ENCODE measurements at places on chromosomes 16 and 17.

- DNase-seq = no peak
Observed at GRCh38 chr17:50667259-50668024, 32.8 kb downstream of the ABCC3 start.

GRCh38 chr16:29926711-29927052, 656 bp upstream of the KCTD13 start:
- DNase-seq = no peak

DNA sequence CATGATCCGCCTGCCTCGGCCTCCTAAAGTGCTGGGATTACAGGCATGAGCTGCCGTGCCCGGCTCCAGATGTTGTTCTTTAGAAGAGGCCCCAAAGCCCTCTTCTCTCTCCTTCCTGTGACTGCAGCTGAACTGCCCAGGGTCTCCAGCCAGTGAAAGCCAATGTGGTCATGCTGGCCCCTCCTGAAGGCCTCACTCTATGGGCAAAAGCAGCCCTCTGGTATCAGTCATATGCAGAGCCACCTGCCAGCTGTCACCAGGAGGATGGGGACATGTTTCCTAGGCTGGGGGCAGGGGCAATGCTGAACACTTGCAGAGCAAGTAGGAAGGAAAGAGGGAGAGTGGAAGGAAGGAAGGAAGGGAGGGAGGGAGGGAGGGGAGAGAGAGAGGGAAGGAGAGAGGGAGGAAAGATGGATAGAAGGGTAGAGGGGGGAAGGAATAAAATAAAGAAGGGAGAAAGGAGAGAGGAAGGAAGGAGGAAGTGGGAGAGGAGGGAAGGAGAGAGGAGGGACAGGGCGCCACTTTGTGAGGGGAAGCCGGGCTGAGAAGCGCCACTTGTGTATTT, 36.0 kb downstream of the SOCS3 start:
- DNase-seq = no peak

- no peak for DNase-seq
Observed at GRCh38 chr16:12874186-12874585, 27.2 kb upstream of the SHISA9 start.

- DNase-seq = no peak
Observed at GRCh38 chr16:76639685-76640289, 362.6 kb downstream of the CNTNAP4 start.

GRCh38 chr16:8760021-8760420, 37.4 kb downstream of the TMEM186 start:
- DNase-seq = no peak

DNA sequence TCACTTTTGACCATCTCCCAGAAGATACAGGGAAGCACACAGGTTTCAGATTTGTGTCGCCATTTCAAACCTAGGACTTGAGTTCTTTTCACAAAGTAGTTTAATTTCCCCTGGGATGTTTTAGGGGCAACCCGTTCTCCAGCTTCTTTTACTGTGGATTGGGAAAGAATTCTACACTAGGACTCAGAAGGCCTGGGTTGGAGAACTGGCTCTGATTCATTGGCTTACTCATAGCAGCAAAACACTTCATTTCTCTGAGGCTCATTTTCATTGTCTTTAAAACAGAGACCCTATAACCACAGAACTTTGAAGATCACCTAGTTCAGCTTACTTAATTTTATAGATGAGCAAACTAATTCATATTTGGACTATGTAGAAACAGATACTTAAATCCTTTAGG, 175.9 kb upstream of the SALL1 start:
- DNase-seq = no peak

- no peak for DNase-seq
Observed at GRCh38 chr16:89691986-89692569, 5.6 kb downstream of the CDK10 start.

GRCh38 chr16:17901309-17901708, 430.5 kb upstream of the XYLT1 start:
- DNase-seq = no peak

- no peak for DNase-seq
Observed at GRCh38 chr17:48646183-48647102, 20.3 kb upstream of the HOXB9 start.

GRCh38 chr16:2513405-2514332, at the start of gene ATP6V0C:
Gene ATP6V0C (plus strand): TSS chr16:2513952. CDS start chr16:2514104, 152 bp downstream.
- DNase-seq = peak; percentile 81

DNA sequence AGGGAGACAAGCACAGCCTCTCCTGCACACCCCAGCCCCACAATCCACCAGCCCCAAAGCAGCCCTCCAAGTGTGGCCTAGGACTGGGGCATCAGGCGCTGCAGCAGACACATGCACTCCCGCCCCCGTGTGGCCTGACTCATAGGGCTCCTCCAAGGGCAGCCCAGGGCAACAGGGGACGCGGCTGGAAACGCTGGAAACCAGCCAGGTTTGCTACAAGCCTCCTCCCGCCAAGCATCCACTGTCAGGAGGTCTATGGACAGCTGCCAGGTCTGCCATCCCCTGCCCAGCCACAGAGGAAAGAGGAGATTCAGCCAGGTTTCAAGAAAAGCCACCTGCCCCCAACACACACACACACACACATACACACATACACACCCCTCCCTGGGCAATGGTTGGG, 25.8 kb downstream of the SRCIN1 start:
- DNase-seq = no peak

- no peak for DNase-seq
Observed at GRCh38 chr16:81688182-81688581, 90.9 kb upstream of the PLCG2 start.

GRCh38 chr17:43380307-43380706, 18.5 kb upstream of the ARL4D start:
- no peak for DNase-seq

DNA sequence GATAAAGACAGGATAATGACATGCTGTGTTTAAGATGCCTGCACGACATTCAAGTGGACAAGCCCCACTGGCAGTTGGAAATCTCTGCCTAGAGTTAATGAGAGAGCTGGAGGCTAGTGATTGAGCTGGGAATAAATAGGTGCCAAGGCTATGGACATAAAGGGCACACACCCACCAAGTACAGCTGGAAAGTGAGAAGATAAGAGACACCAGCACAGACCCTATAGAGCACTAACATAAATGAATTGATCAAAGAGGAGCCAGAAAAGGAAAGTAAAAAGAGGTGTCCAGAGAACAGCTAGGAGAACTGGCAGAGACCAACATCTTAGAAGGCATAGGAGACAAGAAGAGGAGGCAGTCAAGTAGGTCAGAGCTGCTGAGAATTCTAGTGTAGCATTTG, 101.2 kb downstream of the YPEL2 start:
- no peak for DNase-seq

- no peak for DNase-seq
Observed at GRCh38 chr16:61002479-61003204, 1033.6 kb downstream of the CDH8 start.

DNA sequence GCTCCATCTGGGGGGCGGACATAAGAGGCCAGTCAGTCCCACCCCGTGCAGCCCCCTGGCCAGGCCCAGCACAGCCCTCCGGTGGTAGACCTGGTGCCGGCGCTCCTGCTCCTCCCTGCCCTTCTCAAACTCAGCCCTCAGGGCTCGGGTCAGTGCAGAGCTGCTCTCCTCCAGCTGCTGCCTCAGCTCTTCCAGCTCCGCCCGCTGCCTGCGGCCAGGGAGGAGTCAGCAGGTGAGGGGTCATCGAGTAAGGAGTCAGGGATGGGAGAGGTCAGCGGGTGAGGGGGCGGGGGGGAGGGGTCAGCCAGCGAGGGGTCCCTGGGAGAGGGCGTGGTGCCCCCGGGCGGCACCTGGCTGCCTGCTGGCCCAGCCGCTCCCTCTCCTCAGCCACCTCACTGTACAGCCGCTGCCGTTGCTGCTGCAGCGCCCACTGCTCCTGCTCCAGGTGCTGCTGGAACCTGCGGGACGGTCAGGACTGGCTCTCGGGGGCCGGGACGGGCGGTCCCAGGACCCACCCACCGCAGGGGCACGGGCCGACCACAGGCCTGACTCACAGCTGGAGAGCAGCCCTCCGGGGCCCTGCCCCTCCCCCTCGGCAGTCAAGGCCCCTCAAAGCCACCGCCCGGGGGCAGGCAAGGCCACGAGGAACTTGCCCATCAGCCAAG, 26.5 kb upstream of the AATK start:
- no peak for DNase-seq

DNA sequence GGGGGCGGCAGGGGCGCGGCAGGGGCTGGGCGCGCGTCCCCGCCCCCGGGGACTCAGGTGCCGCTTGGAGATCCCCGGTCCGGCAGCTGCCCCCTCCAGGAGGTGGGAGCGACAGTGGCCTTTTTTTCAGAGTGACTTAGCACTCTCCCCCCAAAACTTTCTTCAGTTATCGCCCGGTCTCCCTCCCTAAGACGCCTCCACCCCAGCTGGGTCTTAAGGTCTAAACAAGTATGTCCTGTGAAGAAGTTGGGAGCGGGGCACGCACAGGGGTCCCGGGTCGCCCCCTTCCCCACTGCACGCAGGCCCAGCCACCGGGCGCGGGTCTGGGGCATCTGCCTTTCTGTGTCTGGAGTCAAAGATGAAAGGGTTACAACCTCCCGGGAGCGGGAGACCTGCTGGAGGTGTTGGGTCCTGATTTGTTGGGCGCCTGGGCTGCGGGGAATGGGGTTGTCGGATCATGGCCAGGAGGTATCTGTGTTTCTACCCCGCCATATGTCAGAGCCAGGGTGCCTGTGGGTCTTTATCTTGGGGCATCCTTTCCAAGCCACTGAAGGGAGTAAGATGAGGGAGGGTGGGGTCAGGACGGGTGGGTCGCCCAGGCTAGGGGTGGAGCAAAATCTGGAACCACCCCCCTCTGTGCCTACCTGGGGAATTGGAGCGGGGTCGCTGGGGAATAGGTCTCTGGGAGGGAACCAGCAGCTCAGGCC, 757 bp downstream of the FMNL1 start:
- DNase-seq = no peak

DNA sequence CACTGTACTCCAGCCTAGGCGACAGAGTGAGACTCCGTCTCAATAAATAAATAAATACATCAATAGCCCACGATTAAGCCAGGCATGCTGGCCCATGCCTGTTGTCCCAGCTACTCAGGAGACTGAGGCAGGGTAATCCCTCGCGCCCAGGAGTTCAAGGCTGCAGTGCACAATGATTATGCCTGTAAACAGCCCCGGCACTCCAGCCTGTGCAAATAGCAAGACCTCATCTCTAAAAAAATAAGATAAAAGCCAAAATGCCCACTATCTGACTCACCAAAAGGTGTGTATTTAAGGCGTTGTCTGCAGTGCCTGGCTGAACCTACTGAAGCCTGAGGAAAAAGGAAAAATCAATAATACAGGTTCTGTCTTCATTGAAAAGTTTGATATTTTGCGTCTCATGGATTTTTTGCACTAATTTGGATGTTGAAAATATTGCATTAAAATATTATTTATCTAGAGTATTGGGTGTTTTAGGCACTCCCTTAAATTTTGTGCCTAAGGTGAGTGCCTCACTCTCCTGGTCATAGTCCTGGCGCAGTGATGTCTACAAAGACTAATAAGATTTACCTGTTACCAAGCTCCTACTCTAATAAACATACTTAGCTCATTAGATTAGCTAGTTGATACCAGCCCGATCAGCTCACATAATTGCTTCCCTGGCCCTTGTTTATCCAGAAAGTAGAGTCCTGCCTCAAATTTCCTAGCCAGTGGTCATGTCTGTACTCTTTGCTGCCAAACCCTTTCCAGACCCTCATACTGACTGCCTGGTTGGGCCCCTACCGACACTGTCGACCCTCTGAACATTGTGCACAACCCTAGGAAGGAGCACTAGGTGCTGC, 24.7 kb upstream of the TOB1 start:
- no peak for DNase-seq

DNA sequence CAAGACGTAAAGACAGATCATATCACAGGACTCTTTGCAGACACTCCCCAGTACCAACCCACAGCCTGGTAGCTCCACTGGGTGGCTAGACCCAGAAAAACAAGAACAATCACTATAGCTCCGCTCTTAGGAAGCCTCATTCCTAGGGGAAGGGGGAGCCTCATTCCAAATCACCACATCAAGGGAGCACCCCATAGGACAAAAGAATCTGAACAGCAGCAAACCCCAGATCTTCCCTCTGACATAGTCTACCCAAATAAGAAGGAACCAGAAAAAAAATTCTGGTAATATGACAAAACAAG, 237.8 kb downstream of the CEP112 start:
- no peak for DNase-seq

GRCh38 chr16:51939378-51939871, 607.5 kb downstream of the TOX3 start:
- DNase-seq = no peak

- DNase-seq = peak; percentile 37
Observed at GRCh38 chr16:1991135-1991551, 1.4 kb downstream of the SYNGR3 start.

- no peak for DNase-seq
Observed at GRCh38 chr17:77704048-77704815, 254.3 kb upstream of the TNRC6C start.

- DNase-seq = no peak
Observed at GRCh38 chr17:27623614-27624013, 7.4 kb upstream of the LGALS9 start.

GRCh38 chr17:18102640-18103039, 5.9 kb upstream of the MYO15A start:
- no peak for DNase-seq

- no peak for DNase-seq
Observed at GRCh38 chr16:30805370-30806169, 18.6 kb upstream of the ZNF629 start.

DNA sequence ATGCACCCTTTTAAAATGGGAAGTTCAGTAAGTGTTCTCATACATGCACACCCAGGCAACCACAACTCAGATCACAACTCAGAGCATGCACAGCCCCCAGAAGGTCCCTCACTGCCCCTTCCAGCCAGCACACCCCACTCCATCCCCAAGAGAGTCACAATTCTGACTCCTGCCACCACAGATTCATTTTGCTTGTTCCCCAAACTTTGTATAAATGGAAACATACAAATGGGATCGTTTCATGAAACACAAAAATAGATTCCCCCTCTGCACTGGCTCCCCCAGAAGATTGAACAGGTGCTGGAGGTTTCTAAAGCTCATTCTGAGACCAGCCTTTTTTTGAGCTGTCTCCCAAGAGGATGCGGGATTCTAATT, 3.3 kb upstream of the TNFRSF13B start:
- DNase-seq = no peak

GRCh38 chr17:30969989-30970830, 629 bp upstream of the RNF135 start:
- DNase-seq = no peak

GRCh38 chr16:9135797-9136196, 44.4 kb downstream of the HAPSTR1 start:
- DNase-seq = no peak

DNA sequence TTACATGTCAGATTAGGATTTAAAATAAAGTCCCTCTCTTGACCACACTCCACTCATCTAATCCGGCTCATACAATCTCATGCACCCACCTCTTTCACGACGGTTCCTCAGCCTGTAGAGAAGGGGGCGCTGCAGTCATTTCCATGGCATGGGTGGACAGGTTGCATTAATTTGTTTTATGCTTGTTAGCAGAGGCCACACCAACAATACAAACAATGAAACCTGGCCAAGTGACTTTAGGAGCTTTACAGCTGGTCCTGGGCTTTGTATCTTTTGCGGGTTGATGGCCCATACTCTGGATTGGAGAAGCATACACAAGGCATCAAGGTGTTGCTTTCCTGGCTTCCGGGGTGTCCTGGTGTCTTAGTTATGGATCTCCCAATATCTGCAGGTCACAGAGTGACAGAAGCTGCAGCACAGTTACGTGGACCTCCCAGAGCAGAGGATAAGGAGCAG, 9.7 kb upstream of the SNF8 start:
- no peak for DNase-seq

All from stimulated activated CD8-positive, alpha-beta memory T cell treated with anti-CD3 and anti-CD28 coated beads, Interleukin-15, amount 100 ng/mL, for 48 hours (primary cell).